ENCODE measurements at places on chromosomes 12 and 14.

- no peak for DNase-seq
Observed at GRCh38 chr14:31268216-31268615, 60.6 kb upstream of the HECTD1 start.

- no peak for DNase-seq
Observed at GRCh38 chr14:60064491-60065072, 27.1 kb upstream of the PCNX4 start.

GRCh38 chr12:10409392-10409791 lies at the start of gene KLRC4:
TSS of gene KLRC4 (minus strand) at chr12:10409757. CDS start at chr12:10409575, 182 bp downstream.
- DNase-seq: peak; percentile 57

DNA sequence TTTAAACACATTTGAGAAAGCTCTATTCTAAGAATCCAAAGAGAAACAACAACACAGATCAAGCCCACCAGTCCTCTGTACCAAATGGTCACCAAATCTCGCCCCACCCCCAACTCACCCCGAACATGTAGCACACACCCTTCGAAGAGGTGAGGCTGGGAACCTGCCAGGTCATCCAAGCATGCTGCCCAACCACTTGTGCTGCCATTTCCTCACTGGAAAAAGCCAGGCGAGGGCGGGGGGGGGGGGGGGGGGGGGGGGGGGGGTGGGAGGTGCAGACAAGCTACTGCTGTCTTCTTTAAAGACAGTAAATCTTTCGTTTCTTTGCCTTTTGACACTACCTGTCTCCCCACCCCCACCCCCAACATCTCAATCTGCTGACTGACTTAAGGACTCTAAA lies 59.9 kb downstream of the SETD3 start:
- DNase-seq: peak; percentile 84

- peak; percentile 88 for DNase-seq
Observed at GRCh38 chr14:99424306-99424877, 56.3 kb downstream of the SETD3 start.

GRCh38 chr12:109890620-109891170 lies 9.4 kb upstream of the TCHP start:
- DNase-seq: peak; percentile 49

DNA sequence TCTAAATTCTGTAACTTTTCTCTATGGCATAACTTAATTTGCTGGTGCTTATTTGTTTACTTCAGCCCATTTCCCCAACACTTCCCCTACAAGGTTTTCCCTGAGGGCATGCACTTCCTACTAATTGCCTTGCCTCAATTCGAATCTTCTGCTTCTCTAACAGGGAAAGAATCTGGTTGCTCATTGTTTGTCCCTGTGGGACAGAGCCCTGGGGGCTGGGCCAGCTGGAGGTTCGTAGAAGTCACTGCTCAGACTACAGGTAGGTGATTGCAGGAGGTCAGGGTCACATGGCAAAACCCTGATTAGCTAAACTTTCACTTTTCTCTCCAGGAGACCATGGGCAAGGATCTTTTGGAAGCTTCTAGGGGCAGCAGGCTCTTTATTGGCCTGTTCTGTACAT lies 72.0 kb downstream of the ZFC3H1 start:
- peak; percentile 92 for DNase-seq

- no peak for DNase-seq
Observed at GRCh38 chr12:91178781-91179180, 3.8 kb downstream of the DCN start.

- no peak for DNase-seq
Observed at GRCh38 chr14:97747316-97747715, 950.1 kb downstream of the VRK1 start.

DNA sequence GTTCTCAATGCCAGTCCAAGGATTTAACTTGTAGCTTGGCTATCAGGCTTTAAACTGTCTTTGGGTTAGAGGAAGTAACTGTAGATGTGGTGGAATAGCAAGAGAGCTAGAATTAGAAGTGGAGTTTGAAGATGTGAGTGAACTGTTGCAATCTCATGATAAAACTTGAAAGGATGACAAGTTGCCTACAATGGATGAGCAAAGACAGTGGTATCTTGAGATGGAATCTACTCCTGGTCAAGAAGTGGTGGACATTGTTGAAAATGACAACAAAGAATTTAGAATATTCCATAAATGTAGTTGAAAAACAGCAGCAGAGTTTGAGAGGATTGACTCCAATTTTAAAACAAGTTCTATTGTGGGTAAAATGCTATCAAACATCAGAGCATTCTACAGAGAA lies 199.0 kb downstream of the DUSP6 start:
- no peak for DNase-seq

- peak; percentile 59 for DNase-seq
Observed at GRCh38 chr12:25436206-25437030, 116.7 kb downstream of the LMNTD1 start.

GRCh38 chr12:93536766-93537488 lies 35.5 kb upstream of the SOCS2 start:
- peak; percentile 46 for DNase-seq

DNA sequence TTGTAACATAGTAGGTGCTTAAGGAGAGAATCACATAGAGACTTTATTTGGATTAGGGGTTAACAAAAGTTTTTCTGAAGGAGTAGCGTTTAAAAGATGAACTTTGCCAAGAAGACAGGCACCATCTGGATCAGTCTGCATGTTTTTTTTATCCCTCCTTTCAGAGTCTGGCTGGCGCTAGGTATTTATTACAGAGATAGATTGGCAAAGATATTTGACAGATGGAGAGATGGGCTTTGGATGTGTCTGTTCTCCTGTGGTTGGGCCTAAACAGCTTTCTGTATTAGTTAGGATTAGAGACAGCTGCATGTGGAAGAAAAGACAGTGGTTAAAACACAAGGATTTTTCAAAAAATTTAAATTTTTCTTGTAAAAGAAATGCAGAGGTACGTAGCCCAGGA lies 133.9 kb downstream of the C12orf75 start:
- no peak for DNase-seq

DNA sequence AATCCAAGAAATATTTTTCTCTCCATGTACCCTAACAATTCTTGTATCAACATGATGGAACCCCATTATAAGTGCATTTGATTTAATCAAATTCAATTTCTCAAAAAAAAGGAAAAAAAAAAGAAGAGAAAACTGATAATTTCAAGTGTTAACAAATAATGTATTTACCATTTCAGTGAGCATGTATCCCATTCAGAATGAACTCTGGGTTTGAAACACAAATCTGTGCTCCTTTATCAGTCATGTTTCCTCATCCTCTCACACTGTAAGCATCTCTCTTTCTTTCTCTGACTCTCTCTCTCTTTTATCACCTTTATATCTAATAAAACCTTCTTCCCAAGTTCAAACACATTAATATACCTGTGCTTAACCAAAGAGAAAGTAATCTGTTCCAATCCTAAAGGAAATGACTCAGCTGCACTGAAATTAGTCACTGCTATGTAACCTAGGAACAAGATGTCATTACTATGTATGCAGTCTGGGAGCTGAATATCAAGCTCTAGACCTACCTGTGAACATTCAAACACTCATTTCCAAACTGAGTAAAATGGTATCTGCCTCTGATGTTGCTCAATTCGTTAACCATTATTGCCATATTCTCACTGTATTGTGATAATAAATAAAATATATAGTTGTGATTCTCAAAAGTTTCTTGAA lies 135.0 kb upstream of the LRIG3 start:
- no peak for DNase-seq

DNA sequence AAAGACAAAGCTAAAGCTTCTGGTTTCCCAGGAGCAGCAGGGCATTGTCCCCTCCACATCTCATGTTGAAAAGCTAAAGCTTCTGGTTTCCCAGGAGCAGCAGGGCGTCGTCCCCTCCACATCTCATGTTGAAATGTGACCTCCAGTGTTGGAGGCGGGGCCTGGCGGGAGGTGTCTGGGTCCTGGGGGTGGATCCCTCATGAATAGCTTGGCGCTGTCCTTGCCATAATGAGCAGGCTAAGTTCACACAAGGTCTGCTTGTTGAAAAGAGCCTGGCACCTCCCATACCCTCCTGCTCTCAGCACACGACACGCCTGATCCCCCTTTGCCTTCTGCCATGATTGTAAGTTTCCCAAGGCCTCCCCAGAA lies 123.7 kb downstream of the PIWIL1 start:
- DNase-seq: no peak

DNA sequence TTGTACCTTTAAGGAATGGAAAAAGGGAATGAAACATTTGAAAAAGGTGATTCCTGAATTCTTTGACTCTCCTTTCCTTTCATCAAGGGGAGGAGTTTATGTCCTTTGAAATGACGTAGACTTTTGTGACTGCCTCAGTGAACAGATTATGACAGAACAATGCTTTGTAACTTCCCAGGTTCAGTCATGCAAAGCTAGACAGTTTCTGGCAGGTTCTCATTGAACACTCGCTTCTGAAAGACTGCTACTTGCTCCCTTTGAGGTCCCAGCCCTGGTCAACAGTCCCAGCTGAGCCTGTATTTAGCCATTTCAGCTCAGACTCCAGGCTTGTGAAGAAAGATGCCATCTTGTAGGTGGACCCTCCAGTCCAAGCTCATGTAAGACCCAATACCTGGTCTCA lies 1178.9 kb downstream of the BCL11B start:
- no peak for DNase-seq

DNA sequence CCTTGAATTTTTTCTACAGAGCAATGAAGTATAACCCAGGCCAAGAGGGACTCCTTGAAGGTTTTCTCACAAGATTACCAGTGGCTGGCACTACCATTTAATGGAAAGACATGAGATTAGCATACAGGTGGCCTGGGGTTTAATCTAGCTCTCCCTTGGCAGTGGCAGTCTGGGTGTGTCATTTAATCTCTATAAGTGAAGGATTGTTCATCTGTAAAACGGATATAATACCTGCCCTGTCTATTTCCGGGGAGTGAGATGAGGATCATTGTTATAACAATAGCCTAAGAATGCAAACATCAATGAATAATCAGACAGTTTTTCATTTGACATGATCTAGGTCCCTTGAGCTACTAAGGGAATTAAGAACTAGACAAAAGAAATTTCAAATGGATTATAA lies 168.7 kb upstream of the CPNE8 start:
- DNase-seq: no peak

- peak; percentile 77 for DNase-seq
Observed at GRCh38 chr12:102955926-102956737, 1.3 kb upstream of the ASCL1 start.

DNA sequence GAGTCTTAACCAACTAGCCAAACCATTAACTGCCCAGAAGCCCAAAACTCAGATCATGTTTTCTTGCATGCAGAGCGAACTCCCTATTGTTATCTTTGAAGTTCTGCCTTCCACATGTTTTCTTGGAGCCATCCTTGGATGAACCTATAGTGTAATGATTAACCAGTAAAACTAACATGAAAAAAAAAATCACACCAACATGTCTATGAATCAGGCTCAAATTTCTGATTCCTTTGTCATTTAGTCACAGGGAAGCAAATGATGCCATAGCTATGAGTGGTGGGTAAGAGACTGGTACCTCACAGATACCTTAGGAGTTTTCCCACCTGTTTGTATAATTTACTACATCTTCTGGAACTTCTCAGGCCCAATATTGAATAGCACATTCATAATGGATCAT lies 70.7 kb downstream of the PTPRO start:
- DNase-seq: no peak

DNA sequence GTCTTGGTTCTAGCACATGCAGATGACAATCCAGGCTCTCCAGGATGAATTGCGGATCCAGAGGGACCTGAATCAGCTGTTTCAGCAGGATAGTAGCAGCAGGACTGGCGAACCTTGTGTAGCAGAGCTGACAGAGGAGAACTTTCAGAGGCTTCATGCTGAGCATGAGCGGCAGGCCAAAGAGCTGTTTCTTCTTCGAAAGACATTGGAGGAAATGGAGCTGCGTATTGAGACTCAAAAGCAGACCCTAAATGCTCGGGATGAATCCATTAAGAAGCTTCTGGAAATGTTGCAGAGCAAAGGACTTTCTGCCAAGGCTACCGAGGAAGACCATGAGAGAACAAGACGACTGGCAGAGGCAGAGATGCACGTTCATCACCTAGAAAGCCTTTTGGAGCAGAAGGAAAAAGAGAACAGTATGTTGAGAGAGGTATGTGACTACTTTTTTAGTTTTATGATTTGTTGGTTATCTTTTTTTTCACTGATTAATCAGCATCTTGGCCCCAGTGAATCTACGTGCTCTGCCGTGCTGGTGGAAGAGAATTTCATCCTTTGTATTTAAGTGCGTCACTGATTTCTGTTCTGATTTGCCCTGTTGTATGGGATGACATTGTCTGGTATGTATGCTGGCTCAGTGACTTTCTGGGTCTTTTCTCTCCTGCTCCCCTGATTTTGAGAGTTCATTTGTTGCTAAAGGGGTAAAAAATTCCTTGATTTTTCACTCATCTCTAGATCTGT lies 92.3 kb downstream of the ERC1 start:
- DNase-seq: peak; percentile 63

DNA sequence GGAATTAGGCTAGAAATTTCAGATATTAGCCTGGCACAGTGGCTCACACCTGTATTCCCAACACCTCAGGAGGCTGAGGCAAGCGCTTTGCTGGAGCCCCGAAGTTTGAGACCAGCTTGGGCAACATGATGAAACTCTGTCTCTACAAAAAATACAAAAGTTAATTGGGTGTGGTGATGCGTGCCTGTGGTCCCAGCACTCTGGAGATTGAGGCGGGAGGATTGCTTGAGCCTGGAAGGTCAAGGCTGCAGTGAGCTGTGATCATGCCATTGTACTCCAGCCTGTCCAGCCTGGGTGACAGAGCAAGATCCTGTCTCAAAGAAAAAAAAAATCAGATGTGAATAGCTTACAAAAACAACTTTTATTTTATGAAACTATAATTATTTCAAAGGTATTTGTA lies 15.1 kb downstream of the FRMD6 start:
- no peak for DNase-seq

DNA sequence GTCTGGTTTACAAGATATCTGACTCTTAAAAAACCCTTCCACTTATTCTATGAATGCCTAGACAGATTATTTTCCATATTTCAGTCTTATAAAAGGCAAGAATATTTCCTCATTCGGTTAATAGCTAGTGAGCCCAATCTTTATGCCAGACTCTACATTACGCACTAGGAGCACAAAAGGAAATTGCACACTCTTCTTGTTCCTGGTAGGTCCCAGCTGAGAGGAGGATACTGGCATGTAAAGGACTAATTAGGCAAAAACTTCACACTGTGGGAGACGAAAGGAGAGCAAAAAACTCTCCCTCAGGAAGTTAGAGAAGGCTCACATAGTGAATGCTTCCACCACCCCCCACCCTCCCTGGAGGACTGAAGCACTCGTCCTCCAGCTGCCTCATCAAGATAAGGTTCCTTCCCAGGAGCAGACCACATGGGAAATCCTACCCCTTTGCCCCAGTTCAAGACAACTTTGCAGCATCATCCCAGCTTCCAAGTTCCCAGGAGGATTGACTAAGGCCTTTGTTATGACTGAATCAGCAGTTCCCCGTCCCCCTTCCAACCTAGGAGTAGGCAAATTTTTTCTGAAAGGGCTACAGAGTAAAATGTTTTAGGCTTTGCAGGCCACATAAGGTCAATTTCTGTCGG lies 14.5 kb downstream of the CAPZA3 start:
- peak; percentile 97 for DNase-seq

GRCh38 chr14:33449268-33449667 lies 501.6 kb downstream of the EGLN3 start:
- DNase-seq: no peak

GRCh38 chr14:92584816-92585215 lies 71.2 kb downstream of the RIN3 start:
- DNase-seq: no peak
